ENCODE measurements at places on chromosomes 11 and 22. TPM values are rescaled to one million over a fixed set of nuclear protein-coding genes. Genes with fewer than 3 reads are reported as not detected.

GRCh38 chr11:13354335-13354734 is 76.7 kb downstream of the BMAL1 start:
- no peak for DNase-seq

DNA sequence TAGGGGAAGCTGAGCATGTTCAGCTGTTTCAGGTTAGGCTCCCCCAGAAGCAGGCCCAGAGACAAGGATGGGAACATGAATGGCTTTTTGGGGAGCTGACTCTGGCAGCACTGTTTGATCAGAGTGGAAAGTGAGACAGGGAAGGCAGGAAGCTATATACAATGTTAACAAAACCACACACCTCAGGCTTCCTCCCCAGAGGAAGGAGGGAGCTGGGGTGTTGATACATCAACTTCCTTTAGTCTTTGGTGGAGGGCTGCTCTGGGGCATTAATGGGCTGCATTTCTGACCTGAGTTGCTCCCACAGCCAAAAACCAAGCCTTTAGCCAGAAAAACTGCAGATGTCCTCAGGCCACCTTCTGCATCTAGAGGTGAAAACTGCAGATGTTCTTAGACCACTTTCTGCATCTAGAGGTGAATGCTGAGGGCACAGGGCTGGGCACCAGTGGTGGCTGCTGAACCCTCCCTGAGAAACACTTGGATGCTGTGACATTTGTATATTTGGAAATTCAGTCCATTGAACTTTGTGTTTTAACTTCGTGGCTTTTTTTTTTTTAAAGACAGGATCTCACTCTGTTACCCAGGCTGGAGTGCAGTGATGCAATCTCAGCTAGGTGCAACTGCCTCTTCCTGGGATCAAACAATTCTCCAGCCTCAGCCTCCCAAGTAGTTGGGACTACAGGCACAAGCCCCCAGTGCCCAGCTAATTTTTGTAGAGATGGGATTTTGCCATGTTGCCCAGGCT is 49.9 kb downstream of the KIAA1671 start:
- no peak for DNase-seq

- DNase-seq = no peak
These were observed 24.1 kb upstream of the GRK3 start for GRCh38 chr22:25540166-25540907.

DNA sequence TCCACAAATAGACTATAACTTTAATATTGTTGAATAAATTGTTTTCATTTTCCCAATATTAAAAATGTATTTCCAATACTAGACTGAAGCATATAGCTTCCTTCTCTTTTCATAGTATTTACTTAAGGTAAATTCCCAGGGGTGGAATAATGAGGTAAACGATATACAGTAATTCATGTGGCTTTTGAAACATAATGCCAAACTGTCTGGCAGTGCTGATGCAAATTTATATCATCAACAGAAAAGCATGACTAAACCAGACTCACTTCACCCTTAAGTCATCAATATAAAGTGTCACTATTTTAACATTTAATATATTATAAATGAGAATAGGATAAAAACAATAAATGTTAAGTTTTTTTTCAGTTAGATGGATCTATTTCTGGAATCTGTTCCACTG is 13.6 kb downstream of the C2CD3 start:
- DNase-seq = no peak

GRCh38 chr11:40388097-40388818 is 1071.2 kb downstream of the LRRC4C start:
- DNase-seq = peak; percentile 75

Gene RSF1
- total RNA-seq = 18.4 TPM

Gene OR8G5
- not detected for total RNA-seq

Gene YAP1
- 49.6 TPM for total RNA-seq

Gene INSC
- 1.0 TPM for total RNA-seq
